ENCODE measurements at places on chromosomes 5 and 9.
A peak's percentile ranks its signal among the peaks of the same experiment; 100 is the strongest.

DNA sequence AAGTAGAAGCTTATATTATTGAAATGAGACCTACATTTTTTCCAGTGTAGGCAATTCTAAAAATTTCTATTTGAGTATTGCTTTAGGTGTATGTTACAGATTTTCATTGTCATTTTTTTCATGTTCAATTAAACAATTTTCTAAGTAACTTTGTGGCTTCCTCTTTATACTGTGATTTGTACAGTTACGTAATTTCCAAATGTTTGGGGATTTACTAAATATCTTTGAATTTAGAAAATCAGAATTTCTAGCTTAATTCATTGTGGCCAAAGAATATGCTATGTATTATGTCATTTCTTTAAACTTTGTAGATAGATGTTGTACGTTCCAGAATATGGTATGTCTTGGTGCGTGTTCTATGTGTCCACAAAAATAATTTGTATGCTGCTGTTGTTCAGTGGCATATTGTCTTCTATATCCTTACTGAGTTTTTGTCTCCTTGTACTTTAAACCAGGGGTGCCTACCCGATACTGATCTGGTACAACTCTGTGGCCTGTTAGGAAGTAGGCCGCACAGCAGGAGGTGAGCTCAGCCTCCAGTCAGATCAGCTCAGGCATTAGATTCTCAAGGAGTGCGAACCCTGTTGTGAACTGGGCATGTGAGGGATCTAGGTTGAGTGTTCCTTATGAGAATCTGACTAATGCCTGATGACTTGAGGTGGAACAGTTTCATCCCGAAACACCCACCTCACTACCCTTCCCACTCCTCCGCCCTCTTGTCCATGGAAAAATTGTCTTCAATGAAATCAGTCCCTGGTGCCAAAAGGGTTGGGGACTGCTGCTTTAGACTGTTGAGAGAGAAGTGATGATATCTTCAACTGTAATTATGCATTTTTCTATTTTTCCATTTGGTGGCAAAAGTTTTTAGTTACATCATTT lies 63.5 kb downstream of the UBE2R2 start:
- no peaks in the 10 kb centered on the region for H3K36me3 ChIP-seq
- H3K4me3 ChIP-seq, result no peak overlapping the region
- DNase-seq, result no peak

- H3K27ac ChIP-seq, result peak overlapping the region; percentile 72
- no peak overlapping the region for H3K4me3 ChIP-seq
- no peak for DNase-seq
- no peaks in the 10 kb centered on the region for H3K27me3 ChIP-seq
- H3K36me3 ChIP-seq, result no peaks in the 10 kb centered on the region
Measured at GRCh38 chr5:179301796-179302195, 43.5 kb downstream of the ADAMTS2 start.

DNA sequence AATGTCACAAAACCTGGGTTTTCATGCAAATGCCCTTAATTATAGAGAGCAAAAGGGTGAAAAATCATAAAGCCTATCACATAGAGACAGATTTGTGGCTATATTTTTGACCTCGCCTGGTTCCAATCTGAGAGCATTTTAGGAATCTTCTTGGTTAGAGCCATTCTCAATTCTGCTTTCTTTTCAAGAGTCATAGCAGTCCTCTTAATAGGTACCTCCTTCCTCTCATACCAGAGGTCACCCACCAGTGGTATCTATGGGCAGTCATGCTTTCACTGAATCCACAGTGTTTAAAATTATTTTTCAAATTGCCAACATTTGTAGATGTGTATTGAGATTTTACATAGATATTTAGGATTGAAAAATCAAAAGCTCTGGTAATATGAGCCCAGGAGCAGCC lies 215.5 kb downstream of the DAB2IP start:
- H3K4me1 ChIP-seq, result peaks cover under 1% of the 10 kb centered on the region
- no peaks in the 10 kb centered on the region for H3K27me3 ChIP-seq
- no peaks in the 10 kb centered on the region for H3K36me3 ChIP-seq

- H3K4me1 ChIP-seq, result peaks cover 70% of the 10 kb centered on the region
- H3K27ac ChIP-seq, result peak overlapping the region; percentile 90
- H3K27me3 ChIP-seq, result no peaks in the 10 kb centered on the region
- no peak for DNase-seq
Measured at GRCh38 chr9:127124111-127124531, 1.7 kb upstream of the ANGPTL2 start.

DNA sequence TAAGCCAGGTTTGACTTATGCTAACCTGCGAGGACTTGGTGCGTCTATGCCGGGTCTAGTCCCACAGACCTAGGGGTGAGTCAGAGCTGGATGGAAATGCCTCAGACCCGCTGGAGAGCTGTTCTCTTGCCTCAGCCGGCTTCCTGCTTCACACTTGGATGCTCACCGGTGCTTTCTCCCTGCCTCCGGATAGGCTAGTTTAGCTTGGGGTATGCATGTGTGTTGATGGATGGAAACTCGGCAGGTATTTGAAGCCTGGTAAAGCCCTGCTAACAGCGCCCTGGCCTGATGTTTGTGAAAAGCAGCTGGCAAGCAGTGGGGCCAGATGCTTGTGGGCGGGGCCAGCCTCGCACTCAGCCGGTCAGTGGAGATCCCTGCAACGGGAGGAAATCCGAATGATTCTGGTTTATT lies 29.3 kb downstream of the PRRC2B start:
- peak overlapping the region; percentile 55 for H3K27ac ChIP-seq
- no peaks in the 10 kb centered on the region for H3K27me3 ChIP-seq
- peaks cover 86% of the 10 kb centered on the region for H3K4me1 ChIP-seq

DNA sequence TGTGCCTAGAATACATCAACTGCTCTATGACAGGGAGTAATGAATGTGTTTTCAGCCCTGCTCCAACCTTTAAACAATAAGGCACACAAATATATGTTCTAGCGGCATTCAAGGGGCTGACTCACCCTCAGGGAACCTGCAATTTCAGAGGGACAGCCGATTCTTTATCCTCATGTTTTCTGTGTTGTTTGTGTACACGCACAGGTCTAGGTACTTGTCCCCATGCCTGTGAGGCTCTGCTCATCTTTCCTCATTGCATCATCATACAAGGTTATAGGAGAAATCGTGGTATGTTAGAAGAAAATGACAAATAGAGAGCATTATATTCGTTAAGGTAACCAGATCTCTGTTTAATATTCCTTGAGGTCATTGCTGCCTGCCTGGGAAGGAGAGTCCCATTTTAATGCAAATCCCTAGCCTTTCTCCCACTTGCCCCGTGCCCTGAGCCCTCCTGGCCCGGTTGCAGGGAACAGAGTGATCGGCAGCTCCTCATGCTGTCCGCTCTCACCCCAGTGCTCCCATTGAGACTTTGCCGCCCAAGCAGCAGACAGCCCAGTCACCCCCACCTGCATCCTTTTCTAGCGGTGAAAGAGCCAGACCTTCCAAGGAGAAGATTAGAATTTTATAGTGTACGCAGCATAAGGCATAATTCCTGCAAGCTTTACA lies 14.6 kb downstream of the MAP1B start:
- H3K36me3 ChIP-seq, result no peaks in the 10 kb centered on the region
- H3K4me1 ChIP-seq, result peaks cover 12% of the 10 kb centered on the region
- no peak overlapping the region for H3K4me3 ChIP-seq
- H3K27ac ChIP-seq, result no peak overlapping the region

DNA sequence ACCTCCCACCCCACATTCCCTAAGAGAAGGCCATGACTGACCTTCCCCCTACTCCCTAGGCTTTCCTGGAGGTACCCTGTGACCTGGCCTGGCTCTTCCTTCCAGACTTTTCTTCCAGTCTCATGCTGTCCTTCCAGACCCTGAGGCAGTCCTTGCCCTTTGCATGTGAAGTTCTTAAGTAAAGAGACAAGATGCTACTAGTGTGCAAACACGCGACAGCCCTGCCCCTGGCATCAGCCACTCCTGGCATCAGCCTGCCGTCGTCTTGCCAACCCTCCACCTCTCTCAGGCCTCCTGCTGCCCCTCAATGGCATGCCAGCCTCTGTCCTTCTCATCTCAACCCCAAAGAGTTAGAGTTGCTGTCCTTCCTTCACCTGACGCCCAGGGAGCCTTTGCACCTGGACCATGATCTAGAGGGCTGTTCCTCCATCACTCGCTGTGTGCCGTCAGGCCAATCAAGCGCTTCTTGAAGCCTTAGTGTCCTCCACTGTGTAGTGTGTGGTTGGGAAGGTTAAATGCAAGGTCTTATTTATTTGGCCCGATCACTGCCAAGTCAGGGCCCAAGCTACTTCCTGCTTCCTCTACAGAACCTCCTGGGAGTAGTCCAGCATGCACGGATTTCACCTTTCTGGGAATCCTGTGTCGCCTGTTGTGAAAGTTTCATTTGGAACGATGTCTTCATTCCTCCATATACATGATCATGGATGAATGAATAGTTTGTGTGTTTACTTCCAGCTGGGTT lies 61.9 kb downstream of the WWC1 start:
- no peak overlapping the region for H3K4me3 ChIP-seq
- no peaks in the 10 kb centered on the region for H3K4me1 ChIP-seq
- no peaks in the 10 kb centered on the region for H3K27me3 ChIP-seq
- DNase-seq, result no peak
- no peaks in the 10 kb centered on the region for H3K36me3 ChIP-seq

GRCh38 chr9:131677049-131677443 lies 62.8 kb downstream of the RAPGEF1 start:
- no peak for DNase-seq
- peaks cover 98% of the 10 kb centered on the region for H3K4me1 ChIP-seq
- H3K27me3 ChIP-seq, result no peaks in the 10 kb centered on the region
- H3K27ac ChIP-seq, result peak overlapping the region; percentile 96
- no peak overlapping the region for H3K4me3 ChIP-seq
- H3K36me3 ChIP-seq, result no peaks in the 10 kb centered on the region

All from vagina (tissue), 2 donors.